CD4-positive, alpha-beta T cell treated with Interleukin-4 for 1 hour (primary cell): ENCODE measurements at places on chromosomes 4 and X.

DNA sequence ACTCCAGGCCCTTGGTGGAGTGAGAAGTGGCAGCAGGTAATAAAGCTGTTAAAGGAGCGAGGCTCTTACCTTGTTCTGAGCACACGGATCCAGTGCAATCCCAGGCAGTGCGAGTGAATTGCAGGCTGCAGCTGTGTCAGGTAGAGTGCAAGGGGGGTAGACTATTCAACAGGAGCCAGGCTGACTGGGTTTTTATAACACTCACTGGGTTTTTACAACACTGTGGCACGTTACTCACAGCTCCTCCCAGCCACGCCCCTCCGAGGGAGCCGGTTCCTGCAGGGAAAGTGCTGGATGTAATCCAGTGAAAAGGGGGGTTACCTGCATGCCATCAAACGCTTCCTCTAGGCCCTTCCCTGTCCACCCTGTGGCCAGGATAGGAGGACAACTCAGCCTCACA is 358 bp downstream of the FGFBP1 start:
- no peak for DNase-seq

DNA sequence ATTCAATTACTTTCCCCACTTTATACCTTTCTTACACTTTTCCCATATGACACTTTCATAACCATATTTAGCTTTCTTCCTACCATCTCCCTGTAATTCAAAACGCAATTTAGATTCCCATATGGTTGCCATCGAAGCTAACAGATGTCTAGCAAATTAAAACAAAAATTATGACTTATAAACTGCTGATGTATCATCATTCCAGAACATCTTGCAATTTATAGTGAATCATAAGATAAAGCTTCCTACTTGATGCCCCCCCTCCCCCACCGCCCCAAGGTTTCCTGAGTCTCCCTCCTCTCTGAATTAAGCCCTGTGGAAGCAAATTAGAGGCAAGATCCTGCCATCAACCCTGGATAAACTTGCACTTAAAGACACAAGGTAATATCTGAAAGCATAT is 5.4 kb downstream of the TSPAN5 start:
- DNase-seq, result no peak

GRCh38 chrX:154513716-154514115 is 2.3 kb downstream of the FAM3A start:
- DNase-seq, result no peak

- DNase-seq, result no peak
Measured at GRCh38 chr4:54581807-54582206, 76.0 kb upstream of the KIT start.

GRCh38 chr4:62096881-62097280 is 896.8 kb downstream of the ADGRL3 start:
- no peak for DNase-seq

- DNase-seq, result no peak
Measured at GRCh38 chrX:154417157-154417556, 5.8 kb downstream of the TAFAZZIN start.

- DNase-seq, result no peak
Measured at GRCh38 chr4:167717495-167717894, 374.8 kb upstream of the ANXA10 start.

GRCh38 chrX:29254515-29254914 is 667.3 kb downstream of the IL1RAPL1 start:
- no peak for DNase-seq

GRCh38 chr4:84578540-84579402 is 4.2 kb upstream of the CDS1 start:
- DNase-seq, result no peak

DNA sequence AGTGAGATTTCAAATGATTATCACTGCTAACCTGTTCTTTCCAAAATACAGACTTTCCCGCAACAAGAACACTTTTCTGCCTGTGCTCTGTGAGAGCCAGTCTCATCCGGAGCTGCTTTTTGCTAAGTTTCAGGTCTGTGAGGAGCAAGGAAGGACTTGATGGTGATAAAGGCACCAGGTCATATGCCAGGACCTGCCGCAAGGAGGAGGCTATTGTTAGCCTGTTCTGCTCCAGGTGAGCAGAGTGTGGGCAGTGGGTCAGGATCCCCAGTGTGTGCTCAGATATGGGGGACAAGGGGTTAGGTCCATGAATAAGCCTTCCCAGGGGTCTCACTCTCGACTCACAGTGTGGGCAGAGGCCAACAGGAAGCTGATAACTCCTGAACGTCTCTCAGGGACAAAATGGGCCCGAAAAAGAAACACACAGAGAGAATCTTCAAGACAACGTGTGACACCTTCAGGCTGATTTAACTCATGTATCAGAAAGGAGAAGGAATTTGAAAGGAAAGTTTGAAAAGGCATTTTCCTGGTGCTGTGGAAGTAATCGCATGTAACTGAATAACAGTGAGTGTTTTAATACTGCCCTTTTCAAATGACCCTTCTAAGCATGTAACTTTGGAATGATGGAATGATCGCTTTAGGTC is 57.7 kb upstream of the PDLIM3 start:
- no peak for DNase-seq

DNA sequence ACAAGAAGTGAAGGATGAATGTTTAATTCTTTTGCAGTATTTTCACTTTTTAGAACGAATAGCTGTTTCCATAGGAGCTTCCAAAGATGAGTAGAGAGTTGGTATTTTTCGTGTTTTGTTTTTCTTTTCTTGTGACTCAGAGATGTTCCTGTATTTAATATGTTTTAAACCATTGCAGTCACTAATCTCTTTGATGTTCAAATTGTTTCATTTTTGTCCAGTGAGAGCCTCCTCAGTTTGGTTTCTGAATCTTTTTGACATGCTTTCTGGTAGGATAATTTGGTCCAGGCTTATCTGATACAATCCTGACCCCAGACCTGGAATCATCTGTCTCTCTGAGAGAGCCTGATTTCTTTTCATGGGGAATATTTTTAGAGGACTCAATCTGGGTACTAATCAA is 41.6 kb downstream of the BEX3 start:
- no peak for DNase-seq

DNA sequence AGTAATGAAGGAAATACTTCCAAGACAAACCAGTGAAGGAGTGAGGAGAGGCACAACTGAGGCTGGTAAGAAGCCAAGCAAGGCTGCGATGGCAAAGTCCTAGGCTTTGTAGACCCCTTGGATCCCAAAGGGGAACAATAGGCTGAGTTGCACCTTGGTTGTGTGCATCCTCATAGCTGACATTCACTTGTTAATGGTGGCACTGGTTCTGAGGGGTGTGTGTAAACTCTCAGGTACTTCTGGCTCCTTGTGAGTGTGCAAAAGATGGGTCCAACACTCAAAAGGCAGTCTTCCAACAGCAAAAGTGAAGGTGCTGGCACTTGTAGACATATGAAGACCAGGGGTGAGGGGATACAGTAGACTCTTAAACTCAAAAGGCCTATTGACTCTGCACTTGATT is 60.5 kb downstream of the CCNG2 start:
- no peak for DNase-seq

GRCh38 chr4:8167291-8167690 is 8.7 kb upstream of the ABLIM2 start:
- DNase-seq, result no peak

- DNase-seq, result no peak
Measured at GRCh38 chrX:78075787-78076389, 28.2 kb upstream of the PGK1 start.

GRCh38 chr4:75065909-75066308 is 133.0 kb downstream of the PARM1 start:
- DNase-seq, result no peak
